ENCODE measurements at places on chromosomes 2 and 18.

DNA sequence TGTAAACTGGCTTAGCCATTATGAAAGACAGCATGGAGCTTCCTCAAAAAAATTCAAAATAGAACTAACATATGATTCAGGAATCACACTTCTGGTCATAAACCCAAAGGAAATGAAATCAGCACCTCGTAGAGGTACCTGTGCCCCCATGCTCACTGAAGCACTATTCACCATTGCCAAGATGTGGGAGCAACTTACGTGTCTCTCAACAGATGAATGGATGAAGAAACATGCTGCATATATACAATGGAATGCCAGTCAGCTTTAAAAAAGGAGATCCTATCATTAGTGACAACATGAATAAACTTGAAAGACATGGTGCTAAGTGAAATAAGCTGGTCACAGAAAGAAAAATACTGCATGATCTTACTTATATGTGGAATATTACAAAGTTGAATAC lies 8.2 kb downstream of the SCTR start:
- no peak for DNase-seq

- no peak for DNase-seq
These were observed 71.6 kb downstream of the NDUFA10 start for GRCh38 chr2:239953418-239954061.

DNA sequence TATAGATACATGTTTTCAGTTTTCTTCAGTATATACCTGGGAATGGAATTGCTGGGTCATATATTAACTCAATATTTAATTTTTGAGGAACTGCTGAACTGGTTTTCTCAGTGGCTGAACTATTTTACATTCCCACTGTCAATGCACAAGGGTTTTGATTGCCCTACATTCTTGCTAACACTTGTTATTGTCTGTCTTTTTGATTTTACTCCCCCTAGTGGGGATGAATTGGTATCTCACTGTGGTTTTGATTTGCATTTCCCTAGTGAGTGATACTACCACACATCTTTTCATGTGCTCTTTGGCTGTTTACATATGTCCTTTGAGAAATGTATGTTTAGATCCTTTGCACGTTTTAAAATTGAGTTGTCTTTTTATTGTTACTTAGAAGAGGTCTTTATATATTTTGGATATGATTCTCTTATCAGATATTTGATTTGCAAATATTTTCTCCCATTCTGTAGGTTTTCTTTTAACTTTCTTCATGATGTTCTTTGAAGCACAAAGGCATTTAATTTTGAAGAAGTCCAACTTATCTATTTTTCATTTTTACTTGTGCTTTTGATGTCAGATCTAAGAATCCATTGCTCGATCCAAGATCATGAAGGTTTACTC lies 36.2 kb downstream of the ASB1 start:
- no peak for DNase-seq

DNA sequence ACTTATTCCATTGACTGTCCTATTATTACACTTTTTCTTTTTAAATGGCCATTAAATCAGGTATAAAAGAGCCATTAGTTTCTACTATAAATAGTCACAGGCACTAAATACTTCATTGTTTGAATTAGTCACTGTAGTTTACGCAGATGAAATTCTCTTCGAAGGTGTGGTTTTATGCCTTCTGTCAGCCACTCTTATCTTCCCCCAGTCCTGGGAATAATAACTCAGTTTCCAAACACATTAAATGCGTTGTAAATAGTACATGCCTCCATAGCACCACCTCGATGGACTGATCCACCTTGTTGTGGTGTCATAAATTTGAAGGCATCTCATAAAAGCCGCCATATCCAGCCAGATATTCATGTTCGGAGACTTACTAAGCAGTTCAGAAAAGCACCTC lies 72.1 kb upstream of the PARD3B start:
- no peak for DNase-seq

GRCh38 chr18:35511833-35512232 lies 14.1 kb upstream of the INO80C start:
- DNase-seq: no peak

GRCh38 chr18:50724751-50725151 lies 95.1 kb downstream of the MRO start:
- no peak for DNase-seq

GRCh38 chr18:23941791-23942190 lies 72.8 kb upstream of the TTC39C start:
- no peak for DNase-seq

GRCh38 chr18:3873698-3874097 lies 423.7 kb downstream of the TGIF1 start:
- no peak for DNase-seq

- DNase-seq: no peak
These were observed 42.9 kb downstream of the DOK1 start for GRCh38 chr2:74597410-74597809.

DNA sequence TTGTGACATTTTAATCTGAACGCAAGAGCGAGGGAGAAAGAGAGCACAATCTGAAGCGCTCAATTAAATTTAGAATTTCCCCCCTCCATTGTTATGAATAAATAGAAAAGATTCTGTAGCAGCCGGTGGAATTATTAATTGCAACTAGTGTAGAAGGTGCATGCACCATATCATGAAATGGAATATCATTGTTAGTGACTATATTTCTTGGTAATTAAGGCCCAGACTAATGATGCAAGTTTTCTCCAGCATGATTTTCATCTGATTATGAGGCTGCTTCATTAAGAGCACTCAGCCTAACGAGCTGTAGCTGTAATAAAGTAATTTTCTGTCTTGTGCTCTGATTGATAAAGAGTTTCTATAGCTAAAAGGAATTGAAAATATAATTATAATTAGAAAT lies 432.2 kb upstream of the SPRED2 start:
- no peak for DNase-seq

DNA sequence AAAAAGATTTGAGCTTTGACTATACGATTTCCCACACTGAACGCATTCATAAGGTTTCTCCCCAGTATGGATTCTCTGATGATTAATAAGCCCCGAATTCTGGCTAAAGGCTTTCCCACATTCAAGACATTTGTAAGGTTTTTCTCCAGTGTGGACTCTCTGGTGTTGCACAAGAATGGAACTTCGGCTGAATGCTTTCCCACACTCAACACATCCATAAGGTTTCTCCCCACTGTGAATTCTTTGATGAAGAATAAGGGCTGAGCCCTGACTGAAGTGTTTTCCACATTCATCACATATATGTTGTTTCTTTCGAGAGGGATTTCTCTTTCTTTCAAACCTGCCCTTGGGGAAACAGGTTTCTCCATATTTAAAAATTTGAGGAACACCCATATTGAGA lies 6.9 kb downstream of the ZNF24 start:
- DNase-seq: no peak

DNA sequence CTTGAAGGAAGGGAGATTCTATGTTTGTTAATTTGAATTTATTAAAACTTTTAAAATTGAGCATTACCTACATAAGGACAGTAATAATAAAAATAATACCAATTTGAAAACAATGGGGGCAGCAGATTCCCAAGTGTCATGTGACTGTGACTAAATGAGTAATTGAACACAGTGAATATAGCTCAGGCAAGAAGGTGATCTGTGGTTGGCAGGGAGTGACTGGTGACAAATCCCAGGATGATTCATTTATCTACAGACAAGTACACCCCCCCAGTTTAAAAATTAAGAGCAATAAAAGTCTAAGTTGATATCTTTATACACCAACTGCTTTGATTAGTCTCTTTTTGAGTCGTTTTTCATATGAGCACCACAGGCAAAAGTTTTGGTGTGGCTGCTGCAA lies 299.5 kb downstream of the ARHGAP15 start:
- DNase-seq: no peak

GRCh38 chr2:25805987-25806386 lies 72.3 kb downstream of the ASXL2 start:
- DNase-seq: no peak

- no peak for DNase-seq
These were observed 51.2 kb downstream of the SLC14A2 start for GRCh38 chr18:45666520-45666919.

GRCh38 chr2:173058673-173059072 lies 17.0 kb upstream of the MAP3K20 start:
- no peak for DNase-seq

GRCh38 chr2:191109888-191110287 lies 40.9 kb downstream of the STAT4 start:
- no peak for DNase-seq

DNA sequence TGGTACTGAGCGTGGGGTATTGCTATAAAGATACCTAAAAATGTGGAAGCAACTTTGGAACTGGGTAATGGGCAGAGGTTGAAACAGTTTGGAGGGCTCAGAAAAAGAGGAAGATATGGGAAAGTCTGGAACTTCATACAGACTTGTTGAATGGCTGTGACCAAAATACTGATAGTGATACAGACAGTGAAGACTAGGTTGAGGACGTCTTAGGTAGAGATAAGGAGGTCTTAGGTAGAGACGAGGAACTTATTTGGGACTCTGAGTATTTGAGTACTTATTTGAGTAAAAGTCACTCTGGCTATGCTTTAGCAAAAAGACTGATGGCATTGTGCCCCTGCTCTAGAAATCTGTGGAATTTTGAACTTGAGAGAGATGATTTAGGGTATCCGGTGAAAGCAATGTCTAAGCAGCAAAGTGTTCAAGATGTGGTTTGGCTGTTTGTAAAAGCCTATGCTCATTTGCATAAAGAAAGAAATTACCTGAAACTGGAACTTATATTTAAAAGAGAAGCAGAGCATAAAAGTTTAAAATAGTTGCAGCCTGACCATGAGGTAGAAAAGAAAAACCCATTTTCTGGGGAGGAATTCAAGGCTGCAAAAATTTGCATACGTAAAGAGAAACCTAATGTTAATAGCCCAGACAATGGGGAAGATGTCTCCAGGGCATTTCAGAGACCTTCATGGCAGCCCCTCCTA lies 219.6 kb downstream of the PDE1A start:
- DNase-seq: no peak
